Fibroblast of upper back skin (primary cell): ENCODE measurements at places on chromosomes 3 and 15.

DNA sequence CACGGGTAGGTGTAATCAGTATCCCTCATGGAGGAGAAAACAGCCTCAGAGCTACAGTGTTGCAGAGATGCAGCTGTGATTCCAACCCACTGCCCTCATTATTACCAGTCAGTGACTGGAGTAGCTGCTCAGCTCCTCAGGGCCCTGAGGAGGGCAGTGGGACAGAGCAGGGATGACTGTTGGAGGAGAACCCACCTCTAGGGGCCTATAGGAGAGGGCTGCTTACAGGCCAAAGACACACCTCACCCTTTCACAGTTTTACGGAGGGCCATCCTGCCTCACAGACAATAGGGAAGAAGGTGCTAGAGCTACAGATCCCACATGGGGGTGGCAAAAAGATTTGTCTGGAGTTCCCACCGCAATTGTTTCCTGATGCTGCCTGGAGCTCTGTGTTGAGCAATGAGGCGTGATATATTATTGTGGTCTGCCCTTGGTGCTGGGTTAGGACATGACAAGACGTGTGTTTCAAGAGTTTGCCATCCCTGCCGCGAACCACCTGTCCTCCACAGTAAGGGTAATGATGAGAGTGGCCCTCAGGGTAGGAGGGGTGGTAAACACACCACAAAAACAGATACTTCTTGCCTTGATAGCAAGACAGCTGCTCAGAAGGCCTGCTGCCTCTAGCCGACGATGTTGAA is 140.5 kb upstream of the TPM1 start:
- DNase-seq, result peak; percentile 50

DNA sequence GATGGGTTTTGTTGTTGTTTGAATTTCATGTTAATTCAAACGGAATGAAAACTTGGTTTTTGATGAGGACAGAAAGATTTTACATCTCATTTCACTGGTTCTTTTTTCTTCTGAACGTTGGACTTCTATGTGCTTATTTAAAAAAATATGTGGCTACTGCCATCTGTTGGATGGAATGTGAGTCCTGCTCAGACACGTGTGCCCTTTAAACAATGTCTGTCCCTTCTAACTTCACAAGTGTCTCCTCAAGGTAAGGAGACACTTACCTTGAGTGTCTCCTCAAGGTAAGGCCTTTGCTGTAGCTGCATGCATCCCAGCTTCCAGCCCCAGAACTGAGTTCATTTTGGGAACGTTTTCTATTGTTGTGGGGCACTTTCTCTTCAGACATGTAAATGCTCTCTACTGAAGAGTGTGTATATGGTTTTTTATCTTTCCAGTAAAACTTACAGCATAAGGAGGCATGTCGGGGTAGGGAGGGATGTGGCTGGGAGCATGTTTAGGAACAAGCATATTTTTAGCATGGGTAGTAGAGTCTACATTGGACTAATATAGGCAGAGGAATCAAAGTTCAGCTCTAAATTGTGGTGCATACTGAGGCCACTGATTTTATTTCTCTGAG is 63.1 kb upstream of the UBE3A start:
- peak; percentile 41 for DNase-seq

- no peak for DNase-seq
Measured at GRCh38 chr3:30527720-30528119, 78.7 kb upstream of the TGFBR2 start.

GRCh38 chr15:43107751-43108150 is 1.9 kb upstream of the UBR1 start:
- DNase-seq, result no peak

GRCh38 chr15:36632226-36632625 is 52.8 kb downstream of the CDIN1 start:
- DNase-seq, result peak; percentile 60

DNA sequence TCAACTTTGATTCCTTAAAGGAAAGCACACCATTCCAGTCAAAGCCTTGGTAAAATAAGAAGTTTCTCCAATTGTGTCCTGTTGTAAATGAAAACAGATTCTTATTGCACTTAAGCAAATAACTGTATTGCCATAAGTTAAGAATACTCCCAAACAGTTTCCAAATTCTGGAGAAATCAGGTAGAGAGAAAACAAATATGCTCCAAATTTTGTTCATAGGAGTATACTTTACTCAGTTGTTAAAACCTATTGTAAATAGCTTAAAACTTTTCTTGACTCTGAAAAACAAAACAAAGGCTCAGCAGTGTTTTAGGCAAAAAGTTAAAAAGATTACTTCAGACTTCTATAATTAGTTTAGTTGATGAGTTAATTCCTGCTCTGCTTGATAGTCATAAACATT is 42.4 kb downstream of the LNP1 start:
- no peak for DNase-seq

GRCh38 chr3:154862265-154862664 is 217.9 kb upstream of the MME start:
- peak; percentile 74 for DNase-seq

GRCh38 chr15:52228921-52229320 is 37.7 kb upstream of the GNB5 start:
- no peak for DNase-seq
